ENCODE measurements at places on chromosomes 5 and 9.

DNA sequence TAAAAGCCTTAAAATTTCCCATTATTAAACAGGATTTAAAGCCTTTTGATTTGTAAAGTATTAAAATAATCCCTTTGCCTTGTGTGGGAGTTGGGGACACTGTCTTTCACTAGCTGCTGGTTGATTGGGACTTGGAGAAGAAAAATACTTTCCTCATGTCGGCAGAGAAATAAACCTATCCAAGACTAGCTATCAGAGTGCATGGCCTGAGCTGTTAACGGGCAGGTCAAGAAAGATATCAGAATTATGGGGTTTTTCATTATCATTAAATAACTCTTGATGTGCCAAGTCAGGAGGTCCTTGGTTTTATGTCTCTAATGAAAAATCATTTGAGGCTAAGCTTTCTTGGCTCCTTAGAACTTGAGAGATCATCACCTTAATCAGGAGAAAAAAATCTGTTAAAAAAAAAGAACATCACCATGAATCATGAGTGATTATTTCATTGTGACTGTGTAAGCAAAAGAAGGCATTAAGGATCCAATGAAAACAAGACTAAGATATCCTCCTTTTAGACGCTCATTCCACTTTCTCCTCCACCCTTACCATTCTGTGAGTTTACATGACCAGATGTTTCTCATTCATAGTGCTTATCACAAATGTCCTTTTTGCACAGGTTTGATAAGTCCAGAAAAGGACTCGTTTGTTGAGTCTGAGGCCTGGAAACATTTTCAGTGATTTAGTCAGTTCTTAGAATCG is 140.4 kb upstream of the EGFLAM start:
- DNase-seq = no peak

DNA sequence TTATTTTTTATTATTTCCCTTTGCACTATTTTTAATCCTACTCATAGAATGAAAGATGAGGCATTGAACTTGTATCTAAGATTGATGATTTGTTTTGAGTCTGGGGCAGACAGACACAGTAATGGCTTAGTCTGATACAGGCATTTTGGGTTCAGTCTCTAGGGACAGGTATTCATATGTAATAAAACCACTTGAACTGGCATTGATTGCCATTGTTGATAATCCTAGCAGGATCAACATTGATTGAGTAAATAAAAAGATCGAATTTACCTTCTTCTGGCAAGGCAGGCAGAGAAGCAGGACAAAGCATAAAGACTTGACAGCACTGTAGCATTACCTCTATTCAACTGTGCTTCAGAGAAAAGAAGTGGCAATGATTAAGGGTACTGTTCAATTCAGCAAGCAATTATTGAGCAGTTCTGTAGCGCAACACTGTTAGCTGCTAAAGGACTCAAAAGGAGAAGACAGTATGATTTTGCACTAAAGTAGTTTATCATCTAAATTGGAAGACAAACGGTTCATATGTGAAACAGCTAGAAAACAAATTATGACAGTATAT is 144.4 kb downstream of the COMMD10 start:
- DNase-seq = no peak

GRCh38 chr5:172078726-172079345 is 72.4 kb upstream of the FBXW11 start:
- DNase-seq = no peak

DNA sequence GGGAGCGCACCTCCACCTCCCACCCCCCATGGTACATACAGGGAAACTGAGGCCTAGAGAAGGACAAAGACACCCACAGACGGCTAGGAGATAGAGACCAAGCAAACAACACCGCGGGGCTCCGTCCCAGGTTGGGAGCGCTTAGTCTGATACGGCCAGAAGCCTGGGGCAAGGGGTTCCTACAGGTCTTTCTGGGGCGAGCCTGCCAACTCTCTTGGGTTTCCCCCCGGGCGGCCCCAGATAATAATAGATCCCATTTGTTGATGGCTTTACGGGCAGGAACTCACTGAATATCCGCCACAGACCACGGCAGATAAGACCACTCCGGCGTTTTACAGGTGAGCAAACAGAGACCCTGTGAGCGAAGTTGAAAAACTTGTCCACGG is 5.0 kb upstream of the EBF1 start:
- DNase-seq = no peak

- DNase-seq = no peak
Observed at GRCh38 chr9:85527331-85528020, 214.3 kb downstream of the AGTPBP1 start.

- no peak for DNase-seq
Observed at GRCh38 chr5:125961150-125961549, 462.1 kb upstream of the GRAMD2B start.

- no peak for DNase-seq
Observed at GRCh38 chr9:121975801-121976277, 117.3 kb downstream of the TTLL11 start.

DNA sequence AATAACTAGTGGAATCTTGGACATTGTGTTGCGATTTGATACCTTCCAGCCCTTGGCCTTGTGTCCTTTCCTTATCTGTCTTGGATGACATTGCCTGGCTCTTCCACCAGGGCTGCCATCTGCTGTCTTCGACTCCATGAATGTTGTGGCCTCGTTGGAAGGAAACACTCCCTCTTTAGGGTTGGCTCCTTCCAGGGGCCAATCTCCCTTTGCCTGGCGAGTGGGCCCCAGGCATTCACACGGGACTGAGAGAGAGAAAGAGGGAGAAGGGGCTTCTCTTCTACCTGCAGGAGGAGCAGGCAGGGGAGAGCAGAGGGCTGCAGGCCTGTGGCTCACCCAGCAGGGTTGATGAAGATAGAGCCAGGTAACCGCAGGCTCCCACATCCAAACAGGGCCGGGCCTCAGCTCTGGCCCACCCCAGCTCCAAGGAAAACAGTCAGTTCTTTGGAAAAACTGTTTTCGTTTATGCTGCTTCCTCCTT is 31.3 kb downstream of the FGF1 start:
- DNase-seq = no peak

- no peak for DNase-seq
Observed at GRCh38 chr5:99587983-99588382, 659.2 kb upstream of the CHD1 start.

DNA sequence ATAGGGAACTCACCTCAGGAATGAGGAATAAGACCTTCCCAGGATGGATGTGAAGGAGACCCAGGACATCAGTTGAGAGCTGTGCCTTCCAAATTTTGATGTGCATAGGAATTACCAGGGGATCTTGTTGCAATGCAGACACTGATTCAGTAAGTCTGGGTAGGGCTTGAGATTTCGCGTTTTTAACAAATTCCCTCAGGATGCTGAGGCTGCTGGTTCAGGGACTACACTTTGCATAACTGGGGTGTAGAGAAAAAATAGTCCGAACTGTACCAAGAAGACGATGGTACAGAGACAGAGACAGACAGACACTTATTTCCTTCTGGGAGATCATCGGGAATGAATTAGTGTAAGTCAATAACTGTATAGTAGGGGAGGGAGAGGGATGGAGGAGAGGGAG is 82.3 kb upstream of the FREM1 start:
- DNase-seq = no peak

- DNase-seq = no peak
Observed at GRCh38 chr9:27369591-27369990, 72.6 kb upstream of the EQTN start.

DNA sequence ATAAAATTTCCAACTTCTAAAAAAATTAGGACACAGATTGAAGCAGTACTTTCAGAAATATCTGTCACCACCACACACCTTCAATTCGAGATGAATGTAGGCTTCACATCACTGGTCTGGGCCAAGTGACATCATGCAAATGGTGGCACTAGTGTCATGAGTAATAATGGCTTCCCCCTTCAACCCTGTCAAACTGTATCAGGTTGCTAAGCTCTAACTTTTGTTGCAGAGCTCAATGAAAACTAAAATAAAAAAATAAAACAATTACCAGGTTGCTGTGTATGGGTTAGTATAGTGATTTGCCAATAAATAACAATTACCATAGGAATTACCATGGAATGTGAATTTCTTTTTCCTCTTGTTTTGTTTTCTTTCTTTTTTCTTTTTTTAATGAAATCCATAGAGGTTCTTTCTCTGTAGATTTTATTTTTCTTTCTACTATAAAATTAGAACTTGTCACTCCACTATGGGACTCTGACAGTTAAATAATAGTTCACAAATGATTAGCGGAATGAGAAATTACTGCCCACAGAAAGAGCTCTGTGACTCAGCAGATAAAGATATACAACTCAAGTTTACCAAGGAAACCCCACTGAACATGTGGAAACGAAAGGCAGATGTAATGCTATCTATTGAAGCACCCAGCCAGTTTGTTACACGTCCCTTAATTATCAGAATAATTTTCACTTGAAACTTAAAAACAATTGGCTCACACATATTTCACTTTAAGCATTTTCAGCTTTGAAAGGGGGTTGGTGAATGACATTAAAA is 783.8 kb upstream of the WWC1 start:
- no peak for DNase-seq

- DNase-seq = no peak
Observed at GRCh38 chr5:90853750-90854149, 295.2 kb downstream of the ADGRV1 start.

GRCh38 chr5:18028036-18028435 is 393.8 kb downstream of the TAF11L14 start:
- DNase-seq = no peak

- no peak for DNase-seq
Observed at GRCh38 chr5:179727106-179727505, 5.5 kb upstream of the MAML1 start.

GRCh38 chr5:98510143-98510985 is 263.1 kb upstream of the RGMB start:
- no peak for DNase-seq

DNA sequence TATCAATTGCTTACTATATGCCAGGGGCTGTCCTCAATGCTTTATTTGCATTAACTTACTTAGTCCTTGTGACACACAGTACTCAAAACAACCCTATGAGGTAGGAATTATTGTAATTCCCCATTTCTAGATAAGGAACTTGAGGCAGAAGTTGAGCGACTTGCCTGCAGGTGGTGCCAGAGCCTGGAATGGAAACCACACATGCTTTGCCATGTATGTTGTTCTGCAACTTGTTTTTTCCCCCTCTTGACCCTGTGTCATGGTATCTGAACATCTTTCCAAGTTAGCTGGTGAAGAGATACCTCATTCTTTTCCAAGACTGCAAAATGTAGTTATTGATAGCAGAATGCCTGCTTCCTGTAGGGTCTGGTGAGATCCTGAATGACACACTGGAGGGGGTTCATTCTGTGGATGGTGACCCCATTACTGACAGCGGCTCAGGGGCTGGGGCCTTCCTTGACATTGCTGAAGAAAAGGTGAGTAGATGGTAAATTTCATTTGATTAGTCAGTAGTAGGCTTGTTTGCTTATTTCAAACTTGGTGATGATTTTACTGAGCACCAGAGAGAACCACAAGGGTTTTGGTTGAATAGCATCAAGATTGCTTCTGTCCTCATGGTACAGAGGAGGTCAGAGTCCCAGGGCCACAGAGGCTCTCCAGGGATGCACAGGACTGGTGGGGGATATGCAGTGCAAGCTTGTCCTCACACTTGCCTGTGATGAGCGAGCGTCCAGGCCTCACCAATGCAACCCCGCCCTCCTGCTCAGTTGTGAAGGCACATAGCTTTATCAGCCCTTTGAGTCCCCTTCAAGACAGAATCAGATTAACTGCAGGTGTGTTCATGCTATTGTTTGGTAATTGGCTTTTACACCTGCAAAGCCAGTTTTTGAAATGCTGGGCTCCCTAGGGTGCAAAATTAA is 57.0 kb downstream of the COL15A1 start:
- peak; percentile 16 for DNase-seq

DNA sequence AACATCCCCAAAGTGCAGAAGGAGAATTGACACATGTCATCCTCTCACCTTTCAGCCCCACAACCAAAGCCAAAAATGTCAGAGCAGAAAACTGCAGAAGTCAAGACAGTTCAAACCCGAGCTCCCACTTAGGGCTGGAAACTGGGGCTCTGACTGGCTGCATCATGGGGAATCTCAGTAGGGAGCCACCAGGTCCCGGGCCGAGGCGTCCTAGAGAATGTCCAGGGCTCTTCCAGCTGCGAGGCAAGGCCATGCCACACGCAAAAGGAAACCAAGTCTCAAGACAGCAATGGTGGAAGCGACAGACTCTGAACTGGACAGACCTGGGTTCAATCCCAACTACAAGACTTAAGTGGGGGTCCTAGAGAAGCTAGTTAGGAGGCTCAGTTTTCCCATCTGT is 13.8 kb downstream of the SH3PXD2B start:
- DNase-seq = no peak

- DNase-seq = no peak
Observed at GRCh38 chr9:136514022-136514714, 31.3 kb upstream of the SEC16A start.

- DNase-seq = no peak
Observed at GRCh38 chr5:175710326-175710725, 52.5 kb downstream of the HRH2 start.

DNA sequence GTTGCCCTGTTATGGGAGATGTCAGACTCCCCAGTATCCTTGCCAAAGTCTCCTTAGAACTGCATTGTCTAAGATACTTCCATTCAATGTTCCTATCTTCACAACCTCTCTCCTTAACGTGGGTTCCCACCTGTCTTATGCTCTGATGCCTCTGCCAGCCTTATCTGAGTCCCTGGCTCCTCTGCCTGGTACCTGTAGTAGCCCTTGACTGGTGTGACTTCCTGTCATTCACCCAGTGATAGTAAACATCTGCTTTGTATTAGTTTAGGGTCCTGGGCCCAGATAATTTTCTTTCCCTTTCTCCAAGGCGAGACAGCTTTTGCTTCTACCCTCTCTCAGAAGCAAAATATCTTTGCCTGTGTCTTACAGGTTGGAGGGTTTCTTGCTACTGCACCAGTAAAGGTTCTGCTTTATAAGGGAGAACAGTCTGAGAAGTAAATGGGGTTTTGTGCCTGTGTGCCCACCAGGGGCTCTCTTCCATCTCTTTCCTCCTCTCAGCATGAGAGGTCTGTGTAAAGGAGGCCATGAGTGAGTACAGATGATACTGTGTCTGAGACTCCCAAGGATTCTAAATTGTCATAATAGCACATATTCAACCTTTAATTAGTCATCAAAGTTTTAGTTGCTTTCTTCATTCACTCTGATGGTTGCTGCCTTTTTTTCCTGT is 220.8 kb downstream of the PRR16 start:
- no peak for DNase-seq

GRCh38 chr5:119343052-119343451 is 12.8 kb upstream of the TNFAIP8 start:
- no peak for DNase-seq

GRCh38 chr9:121612511-121612998 is 38.9 kb upstream of the DAB2IP start:
- no peak for DNase-seq

DNA sequence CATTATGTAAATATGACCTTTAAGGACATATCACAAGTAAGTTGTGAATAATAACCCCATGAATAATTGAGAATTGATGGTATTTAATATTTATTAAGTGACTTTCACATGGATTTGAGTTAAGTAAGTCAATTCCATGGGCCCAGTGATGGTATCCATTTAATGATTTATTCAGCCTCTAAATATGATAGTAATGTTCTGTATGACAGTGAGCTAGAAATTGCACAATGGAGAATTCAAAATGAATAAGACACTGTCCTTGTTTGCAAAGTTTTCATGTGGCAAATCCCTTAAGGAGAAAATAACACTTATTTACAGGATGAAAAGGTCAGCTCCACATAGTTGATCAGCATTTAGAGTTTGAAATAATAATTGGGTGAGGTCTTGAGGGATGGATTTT is 160.7 kb downstream of the PDE4D start:
- DNase-seq = no peak

GRCh38 chr9:4333231-4333740 is 33.4 kb upstream of the GLIS3 start:
- no peak for DNase-seq
